ENCODE measurements at places on chromosomes 12 and 14.

- H3K4me3 ChIP-seq: no peak overlapping the region
- no peak for DNase-seq
- no peaks in the 10 kb centered on the region for H3K36me3 ChIP-seq
- no peak overlapping the region for H3K27ac ChIP-seq
Measured at GRCh38 chr14:98325761-98326160, 946.2 kb downstream of the BCL11B start.

GRCh38 chr12:4584281-4584680 is 22.3 kb downstream of the DYRK4 start:
- H3K4me1 ChIP-seq: peaks cover 26% of the 10 kb centered on the region
- no peak overlapping the region for H3K27ac ChIP-seq
- H3K36me3 ChIP-seq: no peaks in the 10 kb centered on the region
- peaks cover 8% of the 10 kb centered on the region for H3K27me3 ChIP-seq
- H3K4me3 ChIP-seq: no peak overlapping the region

GRCh38 chr12:127308148-127308547 is 958.8 kb upstream of the TMEM132C start:
- no peak overlapping the region for H3K27ac ChIP-seq
- H3K36me3 ChIP-seq: no peaks in the 10 kb centered on the region

- H3K36me3 ChIP-seq: peaks cover 7% of the 10 kb centered on the region
- H3K27ac ChIP-seq: no peak overlapping the region
- no peak for DNase-seq
- H3K4me1 ChIP-seq: no peaks in the 10 kb centered on the region
- no peak overlapping the region for H3K4me3 ChIP-seq
- H3K27me3 ChIP-seq: no peaks in the 10 kb centered on the region
Measured at GRCh38 chr12:52514471-52515318, 5.5 kb downstream of the KRT5 start.

- no peak overlapping the region for H3K4me3 ChIP-seq
- H3K4me1 ChIP-seq: peaks cover 15% of the 10 kb centered on the region
- DNase-seq: no peak
- no peaks in the 10 kb centered on the region for H3K36me3 ChIP-seq
- peaks cover 7% of the 10 kb centered on the region for H3K27me3 ChIP-seq
- H3K27ac ChIP-seq: no peak overlapping the region
Measured at GRCh38 chr14:66111891-66112290, 374.3 kb upstream of the CCDC196 start.

GRCh38 chr14:95698287-95698686 is 12.1 kb downstream of the TCL1B start:
- peaks cover 10% of the 10 kb centered on the region for H3K4me1 ChIP-seq
- peaks cover 32% of the 10 kb centered on the region for H3K27me3 ChIP-seq
- H3K4me3 ChIP-seq: no peak overlapping the region

DNA sequence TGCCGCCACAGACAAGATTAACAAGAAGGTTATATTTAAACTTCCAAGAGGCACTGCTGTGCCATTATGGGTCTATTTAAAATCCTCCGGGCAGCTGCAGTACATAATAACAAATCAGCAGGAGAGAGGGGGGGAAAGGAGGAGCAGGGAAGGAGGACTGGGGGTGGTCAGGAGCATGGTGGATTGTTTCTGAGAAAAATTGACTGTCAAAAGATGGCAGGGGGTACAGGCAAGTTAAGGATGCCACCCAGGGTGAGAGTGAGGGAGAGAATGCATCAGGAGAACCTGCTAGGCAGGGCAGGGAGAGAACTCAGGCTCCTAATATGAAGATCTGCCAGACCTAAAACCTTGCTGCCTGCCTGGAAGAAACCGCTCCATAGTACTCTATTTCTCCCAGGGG is 181.8 kb downstream of the GRIN2B start:
- peaks cover 20% of the 10 kb centered on the region for H3K27me3 ChIP-seq
- H3K4me1 ChIP-seq: no peaks in the 10 kb centered on the region
- DNase-seq: no peak
- H3K27ac ChIP-seq: no peak overlapping the region
- H3K36me3 ChIP-seq: no peaks in the 10 kb centered on the region

DNA sequence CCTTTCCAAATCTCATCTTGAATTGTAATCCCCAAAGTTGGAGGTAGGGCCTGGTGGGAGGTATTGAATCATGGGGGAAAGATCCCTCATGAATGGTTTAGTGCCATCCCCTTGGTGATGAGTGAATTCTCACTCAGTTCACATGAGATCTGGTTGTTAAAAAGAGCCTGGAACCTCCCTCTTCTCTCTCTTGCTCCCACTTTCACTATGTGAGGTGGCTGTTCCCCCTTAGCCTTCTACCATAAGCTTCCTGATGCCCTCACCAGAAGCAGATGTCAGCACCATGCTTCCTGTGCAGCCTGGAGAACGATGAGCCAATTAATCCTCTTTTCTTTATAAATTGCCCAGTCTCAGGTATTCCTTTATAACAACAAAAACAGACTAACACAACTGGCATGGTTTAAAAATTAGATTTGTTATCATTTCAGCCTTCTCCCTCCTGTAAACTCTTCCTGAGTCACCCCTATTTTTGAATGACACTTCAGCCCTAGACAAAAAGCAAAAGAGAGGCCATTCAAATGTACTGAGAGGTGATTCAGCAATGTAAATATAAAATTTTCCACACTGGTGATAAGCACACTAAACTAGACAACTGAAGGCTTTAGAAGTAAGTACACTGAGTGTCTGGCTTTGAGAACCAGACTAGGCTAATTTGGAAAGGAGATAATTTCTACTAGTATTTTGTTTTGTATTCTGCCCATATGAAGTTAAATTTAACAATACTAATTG is 212.1 kb upstream of the ABCD2 start:
- H3K36me3 ChIP-seq: no peaks in the 10 kb centered on the region
- no peaks in the 10 kb centered on the region for H3K27me3 ChIP-seq
- H3K27ac ChIP-seq: no peak overlapping the region
- H3K4me3 ChIP-seq: no peak overlapping the region
- H3K4me1 ChIP-seq: no peaks in the 10 kb centered on the region
- no peak for DNase-seq

DNA sequence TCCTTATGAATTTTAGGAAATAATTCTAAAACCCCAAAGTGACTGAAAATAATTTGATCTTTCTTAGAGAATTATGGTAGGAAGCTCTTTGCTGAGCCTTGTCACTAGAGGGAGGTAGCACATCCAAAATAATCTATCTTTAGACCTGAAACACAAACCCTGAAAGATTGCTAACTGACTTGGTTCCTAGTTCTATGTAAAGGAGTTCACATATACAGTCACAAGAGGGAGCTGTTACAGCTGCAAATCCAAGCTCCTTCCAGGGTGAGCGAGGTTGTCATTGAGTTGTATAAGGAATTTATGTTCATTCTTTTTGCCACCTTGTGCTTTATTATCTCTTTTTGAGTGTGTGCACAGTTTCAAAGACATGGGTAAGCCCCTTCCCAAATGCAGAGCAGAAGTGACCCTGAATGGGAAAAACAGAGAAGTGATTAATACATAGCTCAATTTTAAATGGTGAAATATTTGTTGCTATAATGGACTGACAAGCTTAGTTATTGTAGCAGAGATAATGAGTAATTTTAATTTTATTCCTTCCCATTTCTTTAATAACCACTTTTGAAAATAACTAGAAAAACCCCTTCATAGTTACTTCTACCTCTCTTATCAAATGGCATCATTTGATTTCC is 387.9 kb downstream of the DAD1 start:
- no peak overlapping the region for H3K27ac ChIP-seq
- H3K27me3 ChIP-seq: peaks cover 7% of the 10 kb centered on the region
- H3K36me3 ChIP-seq: no peaks in the 10 kb centered on the region
- DNase-seq: peak; percentile 7

DNA sequence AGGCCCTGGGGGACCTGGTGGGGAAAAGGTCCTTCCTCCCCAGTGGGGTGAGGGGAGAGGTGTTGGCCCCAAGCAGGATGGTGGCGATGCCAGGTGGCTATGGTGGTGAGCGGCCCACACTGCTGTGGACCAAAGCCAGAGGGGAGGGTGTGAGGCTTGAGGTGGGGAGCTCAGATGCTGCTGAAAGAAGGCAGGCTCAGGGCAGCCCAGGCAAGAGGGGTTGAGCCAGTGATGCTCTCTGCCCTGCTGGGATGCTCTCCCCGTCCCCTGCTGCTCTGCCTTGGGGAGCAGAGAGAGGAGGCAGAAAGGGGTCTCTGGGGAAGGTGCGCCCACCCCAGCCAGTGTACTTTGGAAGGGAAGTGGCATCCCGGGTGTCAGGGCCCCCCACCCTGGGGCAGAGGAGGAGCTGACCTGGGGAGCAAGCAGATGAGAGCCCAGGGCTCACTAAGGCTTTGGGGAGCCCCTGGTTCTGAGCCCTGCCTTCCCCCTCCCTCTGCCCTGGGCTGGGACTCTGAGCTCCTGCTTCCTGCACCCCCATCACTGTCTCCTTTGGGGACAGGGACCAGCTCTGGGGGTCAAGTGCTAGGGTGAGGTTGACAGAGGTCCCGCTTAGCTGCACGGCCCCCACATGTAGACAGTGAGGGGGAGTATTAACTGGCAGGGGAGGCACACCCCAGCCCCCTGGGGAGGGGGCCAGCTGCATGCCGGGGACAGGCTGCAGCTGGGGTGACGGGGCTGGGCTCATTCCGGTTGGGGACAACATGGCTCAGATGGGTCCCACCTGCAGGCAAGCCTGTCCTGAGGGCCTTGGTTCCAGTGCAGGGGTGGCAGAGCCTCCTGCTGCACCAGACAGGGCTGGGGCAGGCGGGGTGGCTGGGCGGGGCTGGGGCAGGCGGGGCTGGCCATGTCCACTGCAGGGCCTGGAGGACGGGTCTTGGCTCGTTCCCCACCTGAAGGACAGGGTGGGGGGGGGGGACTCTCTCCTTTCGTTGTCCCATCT is 124.4 kb downstream of the KIF26A start:
- no peak overlapping the region for H3K27ac ChIP-seq
- H3K36me3 ChIP-seq: peaks cover 4% of the 10 kb centered on the region
- peaks cover 25% of the 10 kb centered on the region for H3K27me3 ChIP-seq
- H3K4me3 ChIP-seq: no peak overlapping the region
- DNase-seq: no peak
- peaks cover 16% of the 10 kb centered on the region for H3K4me1 ChIP-seq

- H3K4me3 ChIP-seq: no peak overlapping the region
- H3K4me1 ChIP-seq: peaks cover 15% of the 10 kb centered on the region
- no peak overlapping the region for H3K27ac ChIP-seq
- H3K36me3 ChIP-seq: no peaks in the 10 kb centered on the region
Measured at GRCh38 chr14:95458906-95459305, 57.5 kb downstream of the SYNE3 start.

DNA sequence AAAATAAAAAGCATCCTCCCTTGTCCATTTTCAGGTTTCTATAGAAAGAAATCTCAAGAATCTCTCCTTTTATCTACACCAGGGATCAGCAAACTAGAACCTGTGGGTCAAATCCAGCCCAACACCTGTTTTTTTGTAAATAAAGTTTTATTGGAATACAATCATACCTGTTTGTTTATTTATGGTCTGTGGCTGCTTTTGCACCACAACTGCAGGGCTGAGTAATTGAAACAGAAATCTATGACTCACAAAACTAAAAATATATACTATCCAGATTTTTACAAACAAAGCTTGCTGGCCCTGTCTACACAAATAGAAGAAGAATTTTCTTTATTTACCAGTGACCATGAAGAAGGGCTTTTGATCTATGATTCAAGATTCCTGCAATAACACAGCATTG is 95.1 kb upstream of the COCH start:
- H3K4me1 ChIP-seq: no peaks in the 10 kb centered on the region
- H3K4me3 ChIP-seq: no peak overlapping the region
- H3K27ac ChIP-seq: no peak overlapping the region
- no peaks in the 10 kb centered on the region for H3K27me3 ChIP-seq

DNA sequence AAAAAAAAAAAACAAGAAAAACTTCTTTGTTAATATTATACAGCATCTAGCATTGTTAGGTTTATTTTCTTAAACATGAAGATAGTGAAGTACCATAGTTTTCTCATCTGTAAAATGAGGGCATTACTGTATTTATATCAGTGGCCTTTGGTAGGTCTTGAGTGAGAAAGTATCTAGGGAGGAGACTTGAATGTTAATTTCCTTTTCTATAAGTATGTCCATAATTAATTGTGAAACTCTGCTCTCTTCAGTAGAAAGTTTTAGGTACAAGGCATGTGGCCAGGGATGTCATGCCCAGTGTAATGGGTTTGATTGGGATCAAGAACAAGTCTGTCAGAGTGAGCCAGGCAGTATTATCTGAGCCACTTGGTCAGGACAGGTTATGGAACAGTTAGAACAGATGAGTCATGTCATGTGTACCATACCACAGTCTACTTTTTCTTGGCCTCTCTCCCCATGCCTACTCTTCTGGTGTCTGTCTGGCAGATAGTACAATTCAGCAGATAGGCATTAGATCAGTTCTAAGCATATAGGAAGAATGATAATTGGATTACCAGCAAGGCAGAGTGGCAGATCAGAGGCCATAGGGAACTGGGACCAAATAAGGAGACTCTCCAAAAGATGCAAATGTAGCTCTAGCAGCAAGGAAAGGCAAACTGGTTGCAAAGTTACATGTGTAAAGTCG is 30.4 kb downstream of the FBXO34 start:
- peak overlapping the region; percentile 78 for H3K27ac ChIP-seq
- H3K4me1 ChIP-seq: no peaks in the 10 kb centered on the region
- no peaks in the 10 kb centered on the region for H3K27me3 ChIP-seq
- H3K4me3 ChIP-seq: no peak overlapping the region
- H3K36me3 ChIP-seq: peaks cover 44% of the 10 kb centered on the region

DNA sequence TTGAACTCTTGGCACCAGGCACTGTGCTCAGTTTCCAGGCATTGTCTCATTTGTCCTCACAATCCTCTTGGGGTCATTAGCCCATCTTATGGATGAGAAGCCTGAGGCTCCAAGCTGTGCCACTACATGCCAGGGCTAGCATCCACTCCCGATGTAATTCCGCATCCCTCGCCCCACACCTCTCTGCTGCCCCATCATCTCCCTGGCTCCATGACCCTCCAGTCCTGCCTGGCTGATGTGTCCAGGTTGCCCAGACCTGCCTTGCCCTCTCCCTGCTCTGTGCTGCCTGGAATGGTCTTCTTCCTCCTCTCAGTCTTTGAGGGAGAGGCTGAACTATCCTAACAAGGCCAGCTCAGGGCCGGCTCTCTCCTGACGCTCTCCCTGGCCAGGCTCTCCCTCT is 27.5 kb downstream of the PIGH start:
- H3K4me3 ChIP-seq: no peak overlapping the region
- no peak for DNase-seq
- H3K27me3 ChIP-seq: no peaks in the 10 kb centered on the region
- H3K4me1 ChIP-seq: peaks cover 30% of the 10 kb centered on the region

DNA sequence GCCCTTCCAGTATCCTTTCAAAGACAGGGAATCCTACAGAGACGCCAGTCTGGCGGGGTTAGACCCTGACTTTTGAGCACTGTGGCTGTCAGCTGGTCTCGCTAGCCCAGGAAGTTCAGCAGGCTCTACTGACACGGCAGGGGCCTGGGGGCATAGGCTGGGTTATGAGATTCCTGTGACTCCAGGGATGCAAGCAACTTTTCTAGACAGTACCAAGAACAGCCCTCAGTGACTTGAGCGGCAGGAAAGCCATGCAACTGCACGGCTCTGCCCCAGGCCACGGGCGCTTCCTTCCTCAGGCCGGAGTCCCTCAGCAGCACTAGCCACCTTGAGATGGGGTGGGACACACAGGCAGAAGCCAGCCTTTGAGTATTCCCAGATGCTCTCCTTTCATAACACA is 5.1 kb upstream of the SIVA1 start:
- peaks cover 5% of the 10 kb centered on the region for H3K27me3 ChIP-seq
- DNase-seq: no peak
- H3K4me1 ChIP-seq: peaks cover 42% of the 10 kb centered on the region
- no peak overlapping the region for H3K27ac ChIP-seq
- H3K36me3 ChIP-seq: peaks cover 13% of the 10 kb centered on the region
